ENCODE measurements at places on chromosomes 1 and 21.

GRCh38 chr1:221283532-221283931 lies 404.3 kb downstream of the HLX start:
- H3K36me3 ChIP-seq: no peaks in the 10 kb centered on the region
- no peaks in the 10 kb centered on the region for H3K27me3 ChIP-seq
- no peak overlapping the region for H3K27ac ChIP-seq
- no peak for DNase-seq

DNA sequence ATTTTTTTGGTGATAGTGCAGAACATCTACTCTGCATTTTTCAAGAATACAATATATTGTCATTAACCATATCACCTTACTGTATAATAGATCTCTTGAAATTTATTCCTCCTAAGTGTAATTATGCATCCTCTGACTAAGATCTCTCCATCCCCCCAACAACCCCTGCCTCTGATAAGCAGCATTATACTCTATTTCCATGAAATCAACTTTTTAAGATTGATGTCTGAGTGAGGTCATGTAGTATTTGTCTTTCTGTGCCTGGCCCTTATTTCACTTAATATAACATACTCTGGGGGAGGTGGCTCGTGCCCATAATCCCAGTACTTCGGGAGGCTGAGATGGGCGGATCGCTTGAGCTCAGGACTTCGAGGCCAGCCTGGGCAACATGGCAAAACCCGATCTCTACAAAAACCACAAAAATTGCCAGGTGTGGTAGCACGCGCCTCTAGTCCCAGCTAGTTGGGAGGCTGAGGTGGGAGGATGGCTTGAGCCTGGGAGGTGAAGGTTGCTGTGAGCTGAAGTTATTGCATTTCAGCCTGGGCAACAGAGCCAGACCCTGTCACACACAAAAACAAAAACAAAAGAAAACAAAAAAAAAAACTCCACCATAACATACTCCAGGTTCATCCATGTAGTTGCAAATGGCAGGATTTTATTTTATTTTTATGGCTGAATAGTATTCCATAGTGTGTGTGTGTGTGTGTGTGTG lies 5.7 kb downstream of the ACOT11 start:
- DNase-seq: no peak
- no peak overlapping the region for H3K27ac ChIP-seq
- no peaks in the 10 kb centered on the region for H3K36me3 ChIP-seq

DNA sequence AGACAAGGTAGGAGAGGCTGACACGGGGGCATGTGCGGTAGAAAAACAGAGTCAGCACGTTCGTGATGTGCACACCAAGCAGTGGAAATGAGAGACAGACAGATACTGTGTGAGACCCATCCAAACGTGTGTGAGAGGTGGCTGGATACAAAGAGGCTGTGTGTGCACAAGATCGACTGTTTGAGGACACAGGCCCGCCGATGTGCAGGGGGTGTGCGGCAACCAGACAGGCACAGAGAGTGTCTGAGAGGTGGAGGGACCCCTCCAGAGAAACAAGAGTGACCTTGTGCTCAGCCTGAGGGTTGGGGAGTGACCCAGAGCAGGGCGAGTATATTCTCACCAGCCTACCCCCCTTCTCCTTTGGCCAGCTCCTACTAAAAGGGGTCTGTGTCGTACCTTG lies 97.8 kb upstream of the IPO9 start:
- no peaks in the 10 kb centered on the region for H3K27me3 ChIP-seq
- no peak for DNase-seq
- H3K4me3 ChIP-seq: no peak overlapping the region
- no peak overlapping the region for H3K27ac ChIP-seq
- H3K36me3 ChIP-seq: no peaks in the 10 kb centered on the region

DNA sequence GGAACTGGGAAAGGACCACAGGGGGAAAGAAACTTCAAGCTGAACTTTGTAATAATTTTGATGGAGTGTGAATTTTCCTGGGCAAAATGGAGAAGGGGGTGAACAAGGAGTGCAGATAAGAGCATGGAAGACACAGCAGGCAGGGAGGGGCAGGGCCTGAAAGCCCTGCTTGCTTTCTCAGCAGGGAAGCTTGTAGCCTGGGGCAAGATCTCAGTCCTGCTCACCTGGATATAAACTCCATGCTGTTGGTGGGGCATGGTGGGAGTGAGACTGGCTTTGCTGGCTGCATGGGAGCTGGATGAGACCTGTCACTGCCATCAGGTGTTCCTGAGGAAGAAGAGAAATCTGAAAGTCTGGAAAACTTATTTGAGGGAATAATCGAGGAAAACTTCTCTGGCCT lies 58.7 kb upstream of the RC3H1 start:
- H3K36me3 ChIP-seq: no peaks in the 10 kb centered on the region
- no peak overlapping the region for H3K4me3 ChIP-seq
- no peak for DNase-seq
- no peaks in the 10 kb centered on the region for H3K4me1 ChIP-seq

GRCh38 chr1:32215629-32216480 lies 6.3 kb downstream of the TMEM234 start:
- no peak overlapping the region for H3K4me3 ChIP-seq
- peak overlapping the region; percentile 6 for H3K27ac ChIP-seq
- peaks cover 12% of the 10 kb centered on the region for H3K36me3 ChIP-seq
- no peaks in the 10 kb centered on the region for H3K27me3 ChIP-seq
- peaks cover 13% of the 10 kb centered on the region for H3K4me1 ChIP-seq
- peak; percentile 40 for DNase-seq

- H3K4me3 ChIP-seq: no peak overlapping the region
- DNase-seq: no peak
- H3K4me1 ChIP-seq: no peaks in the 10 kb centered on the region
- no peak overlapping the region for H3K27ac ChIP-seq
- H3K27me3 ChIP-seq: no peaks in the 10 kb centered on the region
These were observed 20.2 kb downstream of the C1orf174 start for GRCh38 chr1:3879787-3880428.

DNA sequence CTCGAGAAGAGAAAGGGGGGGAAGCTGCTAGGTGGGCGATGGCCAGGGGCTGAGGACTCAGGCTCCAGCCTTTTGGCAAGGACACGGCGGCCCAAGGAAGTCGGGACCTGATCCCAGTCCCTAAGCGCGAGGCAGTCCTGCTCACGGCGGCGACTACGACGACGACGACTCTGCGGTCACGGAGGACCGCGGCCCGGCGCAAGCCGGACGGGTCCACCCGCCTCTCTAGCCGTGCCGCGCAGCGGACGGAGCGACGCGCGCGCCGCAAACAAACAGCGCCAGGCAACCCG lies 401 bp downstream of the WNT9A start:
- H3K4me1 ChIP-seq: peaks cover 21% of the 10 kb centered on the region
- no peak overlapping the region for H3K27ac ChIP-seq
- H3K36me3 ChIP-seq: no peaks in the 10 kb centered on the region
- H3K27me3 ChIP-seq: peaks cover 16% of the 10 kb centered on the region

- DNase-seq: no peak
- H3K4me1 ChIP-seq: peaks cover 20% of the 10 kb centered on the region
- H3K4me3 ChIP-seq: peak overlapping the region; percentile 82
- H3K36me3 ChIP-seq: peaks cover 27% of the 10 kb centered on the region
- H3K27ac ChIP-seq: peak overlapping the region; percentile 91
These were observed 694 bp downstream of the TMEM167B start for GRCh38 chr1:109091078-109091838.

DNA sequence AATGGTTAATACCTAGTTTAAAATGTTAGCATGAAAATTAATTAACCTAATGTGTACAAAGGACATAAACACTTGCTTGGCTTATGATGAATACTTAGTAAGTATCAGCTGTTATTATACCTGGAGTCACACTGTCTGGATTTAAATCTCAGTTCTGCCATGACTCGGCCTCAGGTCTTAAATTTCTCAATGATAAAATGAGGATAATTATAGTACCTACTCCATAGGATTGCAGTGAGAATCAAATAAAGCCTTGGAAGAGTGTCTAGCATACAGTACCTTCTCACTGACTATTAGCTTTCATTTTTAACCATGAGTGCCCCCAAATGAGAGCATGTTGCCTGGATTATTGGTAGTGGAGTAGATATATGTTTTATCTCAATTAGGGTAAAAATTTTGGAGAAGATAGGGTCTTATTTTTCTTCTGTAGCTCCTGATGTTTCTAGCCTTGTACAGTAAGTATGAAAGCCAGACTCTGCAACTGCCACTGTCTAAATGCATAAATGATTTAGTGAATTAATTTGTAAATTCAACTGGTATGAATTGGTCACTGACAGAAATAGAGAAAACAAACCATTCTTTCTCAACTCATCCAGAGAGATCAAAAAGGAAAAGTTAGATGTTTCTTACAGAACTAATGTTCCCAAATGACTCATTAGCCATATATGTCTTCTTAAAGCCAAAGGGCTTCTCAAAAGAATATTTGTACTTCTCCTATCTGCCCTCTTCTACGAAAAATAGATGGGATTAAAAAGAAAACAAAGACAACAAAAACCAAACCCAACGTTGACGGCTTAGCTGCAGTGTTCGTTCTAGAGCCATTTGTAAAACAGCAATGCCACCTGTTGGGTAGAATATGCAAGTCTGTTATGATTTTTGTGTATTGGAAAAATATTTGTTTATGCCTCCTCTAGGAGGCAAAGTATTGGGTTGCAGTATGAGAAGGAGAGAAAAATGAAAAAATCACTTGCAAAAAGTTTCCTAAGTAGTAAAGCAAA lies 53.8 kb upstream of the MROH9 start:
- no peaks in the 10 kb centered on the region for H3K27me3 ChIP-seq
- no peak overlapping the region for H3K4me3 ChIP-seq
- no peaks in the 10 kb centered on the region for H3K4me1 ChIP-seq
- no peak overlapping the region for H3K27ac ChIP-seq
- DNase-seq: no peak

All from effector memory CD4-positive, alpha-beta T cell (primary cell).